ENCODE measurements at places on chromosomes 16 and 17.

- no peak for DNase-seq
Measured at GRCh38 chr17:39950871-39951348, 11.9 kb upstream of the GSDMA start.

DNA sequence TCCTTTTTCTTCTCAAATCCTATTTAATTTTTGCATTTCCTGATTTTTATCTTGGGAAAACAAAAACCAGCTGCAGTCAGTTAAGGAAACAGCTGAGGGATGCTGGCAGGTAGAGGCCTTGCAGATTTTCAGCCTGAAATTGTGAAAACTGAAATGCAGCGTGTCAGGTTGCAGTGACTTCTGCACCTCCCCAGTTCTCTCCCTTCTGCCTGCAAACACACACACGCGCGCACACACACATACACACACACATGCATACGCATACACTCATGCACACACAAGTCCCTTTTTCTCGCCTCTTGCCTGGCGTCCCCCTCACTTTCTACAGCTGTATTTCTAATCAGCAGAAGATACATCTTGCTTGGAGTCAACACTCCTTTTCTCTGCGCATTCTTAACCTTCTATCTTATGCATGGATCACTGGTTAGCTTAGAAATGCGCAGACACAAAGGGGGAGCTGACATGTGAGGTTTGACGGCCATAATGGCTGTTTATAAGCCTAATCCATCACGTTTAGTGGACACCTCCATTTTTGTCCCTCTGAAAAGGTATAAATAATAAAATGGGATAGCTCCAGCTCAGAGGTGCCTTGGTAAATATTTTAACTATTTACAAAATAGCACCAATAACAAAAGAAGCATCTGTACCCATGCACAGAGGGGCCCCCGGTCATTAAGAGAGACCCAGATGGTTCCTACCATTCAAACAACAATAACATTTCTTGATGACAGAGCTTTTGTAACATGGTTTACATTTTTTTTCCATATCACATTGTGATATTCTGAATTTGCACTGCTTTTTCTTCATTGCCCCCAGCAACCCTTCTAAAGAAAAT is 392.1 kb upstream of the SALL1 start:
- no peak for DNase-seq

DNA sequence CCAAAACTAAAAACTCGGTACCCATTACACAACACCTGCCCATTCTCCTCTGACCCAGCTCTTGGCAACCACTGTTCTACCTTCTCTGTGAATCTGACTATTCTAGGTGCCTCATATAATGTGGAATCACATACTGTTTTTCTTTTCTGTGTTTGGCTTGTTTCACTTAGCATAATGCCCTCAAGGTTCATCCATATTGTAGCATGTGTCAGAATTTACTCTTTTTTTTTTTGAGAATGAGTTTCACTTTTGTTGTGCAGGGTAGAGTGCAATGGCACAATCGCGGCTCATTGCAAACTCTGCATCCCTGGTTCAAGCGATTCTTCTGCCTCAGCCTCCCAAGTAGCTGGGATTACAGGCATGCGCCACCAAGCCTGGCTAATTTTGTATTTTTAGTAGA is 59.5 kb upstream of the RBL2 start:
- no peak for DNase-seq

GRCh38 chr17:14873996-14874395 is 391.1 kb downstream of the PMP22 start:
- peak; percentile 42 for DNase-seq

DNA sequence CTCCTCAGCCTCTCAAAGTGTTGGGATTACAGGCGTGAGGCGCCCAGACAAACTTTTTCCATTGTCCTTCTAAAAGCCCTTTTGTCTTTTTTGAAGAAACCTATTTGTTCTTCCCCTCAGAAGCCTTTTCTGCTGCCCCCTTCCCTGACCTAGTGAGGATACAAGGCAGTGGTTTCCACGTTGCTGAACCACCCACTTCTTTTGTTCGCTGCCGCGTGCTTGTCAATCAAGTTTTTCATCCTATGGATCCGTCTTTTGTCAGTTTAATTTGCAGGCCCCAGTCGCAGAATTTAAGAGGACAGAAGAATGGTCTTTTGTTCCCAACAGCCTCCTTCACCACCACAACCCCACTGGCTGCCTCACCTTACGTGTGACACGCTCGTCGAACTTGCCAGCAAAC is 20.2 kb upstream of the GNG13 start:
- no peak for DNase-seq

- no peak for DNase-seq
Measured at GRCh38 chr17:73323409-73324159, 11.8 kb upstream of the CDC42EP4 start.

DNA sequence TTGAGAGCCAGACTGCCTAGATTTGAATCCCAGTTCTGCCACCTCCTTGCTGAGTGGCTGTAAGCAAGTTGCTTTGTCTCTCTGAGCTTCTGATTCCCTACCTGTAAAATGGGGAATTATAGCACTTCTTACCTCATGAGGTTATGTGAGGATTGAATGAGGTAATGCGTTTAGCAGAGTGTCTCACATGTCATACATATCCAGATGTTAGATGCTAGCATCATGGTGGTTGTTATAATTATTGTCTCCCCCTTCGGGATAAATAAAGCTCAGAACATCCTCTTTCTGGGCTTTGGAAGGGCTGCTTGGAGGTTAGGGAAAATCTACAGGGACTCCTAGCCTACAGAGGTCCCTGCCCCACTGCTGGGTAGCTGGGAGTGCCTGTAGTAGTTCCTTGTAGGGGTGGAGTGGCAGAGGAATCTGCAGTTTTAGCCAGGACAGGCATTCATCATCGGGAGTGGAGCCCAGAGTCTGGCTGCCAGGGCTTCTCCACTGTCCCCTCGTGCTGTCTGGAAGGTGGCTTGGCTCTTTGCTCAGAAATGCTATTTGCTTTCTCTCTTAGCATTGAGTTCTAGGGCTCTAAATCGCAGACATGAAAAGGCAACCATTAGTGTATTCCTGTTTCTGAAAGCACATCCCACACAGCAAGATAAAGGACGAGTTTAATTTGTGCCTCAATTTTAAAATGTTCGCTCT is 137.9 kb upstream of the CACNG3 start:
- no peak for DNase-seq

DNA sequence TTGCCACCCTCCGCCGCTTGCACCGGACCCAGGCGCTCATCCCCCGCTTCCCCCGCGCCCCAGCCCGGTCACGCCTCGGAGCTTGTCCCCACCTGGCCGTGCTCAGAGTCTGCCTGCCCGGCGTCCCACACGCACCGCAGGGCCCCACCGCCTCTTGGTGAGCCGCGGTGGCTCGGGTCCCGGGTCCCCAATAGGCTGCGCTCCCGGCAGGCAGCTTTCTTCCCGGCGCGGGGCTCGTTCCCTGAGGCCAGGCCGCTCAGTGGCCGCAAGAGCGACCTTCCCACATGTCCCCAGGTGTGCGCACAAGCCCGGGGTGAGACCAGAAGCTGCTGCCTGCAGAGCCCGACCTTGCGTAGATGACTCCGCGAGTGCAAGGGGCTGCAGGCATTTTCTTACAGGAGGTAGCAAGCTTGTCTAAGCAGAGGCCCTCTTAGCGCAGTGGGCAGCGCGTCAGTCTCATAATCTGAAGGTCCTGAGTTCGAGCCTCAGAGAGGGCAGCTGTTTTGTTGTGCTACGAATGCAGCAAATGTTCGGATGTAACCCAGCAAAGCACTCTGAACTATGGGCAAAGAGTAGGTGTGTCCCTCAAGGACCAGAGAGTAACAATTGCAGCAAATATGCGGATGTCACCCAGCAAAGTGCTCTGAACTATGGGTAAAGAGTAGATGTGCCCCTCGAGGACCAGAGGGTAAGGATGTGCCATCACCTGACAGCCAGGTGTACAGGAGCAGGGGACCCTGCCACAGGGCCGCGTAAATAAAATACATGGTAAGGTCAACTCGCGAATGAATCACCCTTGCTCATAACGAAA is 15.6 kb downstream of the TLE7 start:
- DNase-seq: no peak

DNA sequence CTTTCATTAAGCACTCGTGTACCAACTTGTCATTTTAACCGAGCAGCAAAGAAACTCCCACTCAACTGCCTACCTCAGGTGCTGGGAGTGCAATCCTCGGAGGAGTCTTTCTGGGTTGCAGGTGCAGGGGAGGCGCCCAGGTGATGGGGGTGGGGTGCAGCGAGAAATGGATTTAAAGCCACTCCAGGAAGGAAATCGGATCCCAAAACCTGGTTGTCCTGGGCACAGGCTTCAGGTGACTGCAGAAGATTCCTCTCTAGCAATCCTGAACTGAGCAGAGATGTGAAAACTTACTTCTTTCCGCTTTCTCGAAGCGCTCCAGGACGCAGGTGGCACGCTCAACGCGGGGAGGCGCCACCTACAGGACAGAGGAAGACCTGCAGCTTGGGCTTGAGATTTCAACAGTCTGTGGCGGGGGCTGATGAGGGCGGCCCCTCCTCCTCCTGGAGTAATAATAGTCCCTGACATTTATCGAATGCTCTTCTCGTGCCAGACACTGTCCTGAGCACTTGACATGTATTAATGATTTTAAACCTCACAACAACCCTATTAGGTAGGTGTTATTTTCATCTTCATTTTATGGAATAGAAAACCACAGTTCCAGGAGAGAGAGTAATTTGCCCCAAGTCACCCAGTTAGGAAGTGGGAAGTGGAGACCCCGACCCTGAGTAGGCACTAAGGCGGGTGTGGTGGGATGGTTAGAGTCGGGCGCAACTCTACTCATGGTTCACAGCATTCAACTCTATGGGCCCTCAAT is 27.2 kb upstream of the SKAP1 start:
- no peak for DNase-seq

DNA sequence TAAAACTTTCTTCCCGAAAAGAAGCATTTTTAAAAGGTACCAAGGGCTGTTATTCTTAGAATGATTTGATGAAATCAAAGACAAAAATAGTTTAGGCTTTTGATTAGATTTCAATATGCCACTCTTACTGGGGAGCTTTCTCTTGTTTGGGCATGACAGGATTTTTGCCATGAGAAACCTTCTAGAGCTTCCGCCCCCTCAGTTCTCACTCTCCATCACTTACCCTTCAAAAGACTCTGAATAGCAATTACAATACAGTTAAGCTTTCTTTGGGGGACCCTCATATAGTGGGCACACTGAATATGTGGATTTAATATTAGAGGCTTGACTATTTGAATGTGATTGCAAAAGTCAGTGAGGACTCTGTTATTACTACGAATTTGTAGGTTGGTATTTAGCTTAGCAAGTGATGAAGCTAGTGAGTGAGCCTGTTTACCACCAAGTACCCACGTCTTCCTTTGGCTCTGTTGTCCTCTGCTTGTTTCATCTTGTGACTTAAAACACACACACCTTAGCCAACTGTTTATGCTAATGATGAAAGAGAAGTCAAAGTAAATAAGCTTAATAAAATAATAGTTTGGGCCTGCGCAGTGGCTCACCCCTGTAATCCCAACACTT is 158.7 kb upstream of the TBX2 start:
- DNase-seq: no peak

DNA sequence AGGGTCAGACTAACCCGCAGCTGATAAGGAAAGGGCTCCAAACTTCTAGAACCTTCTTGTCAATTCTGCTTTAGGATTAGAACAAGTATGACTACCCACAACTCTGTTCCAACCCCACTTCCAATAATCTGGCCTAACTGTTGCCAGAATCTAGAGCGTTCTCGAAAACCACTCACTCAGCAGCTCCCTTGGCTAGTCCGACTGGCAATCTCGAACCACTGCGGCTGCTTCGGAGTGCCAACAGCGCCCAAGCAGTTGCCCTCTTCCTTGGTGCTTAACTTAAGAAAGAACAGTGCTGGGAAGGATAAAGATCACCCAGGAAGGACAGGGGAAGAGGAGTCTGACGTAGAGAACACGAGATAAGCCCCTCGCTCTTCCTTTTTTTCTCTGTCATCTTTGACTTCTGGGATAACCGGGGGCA is 818 bp downstream of the DNAJC7 start:
- DNase-seq: no peak

DNA sequence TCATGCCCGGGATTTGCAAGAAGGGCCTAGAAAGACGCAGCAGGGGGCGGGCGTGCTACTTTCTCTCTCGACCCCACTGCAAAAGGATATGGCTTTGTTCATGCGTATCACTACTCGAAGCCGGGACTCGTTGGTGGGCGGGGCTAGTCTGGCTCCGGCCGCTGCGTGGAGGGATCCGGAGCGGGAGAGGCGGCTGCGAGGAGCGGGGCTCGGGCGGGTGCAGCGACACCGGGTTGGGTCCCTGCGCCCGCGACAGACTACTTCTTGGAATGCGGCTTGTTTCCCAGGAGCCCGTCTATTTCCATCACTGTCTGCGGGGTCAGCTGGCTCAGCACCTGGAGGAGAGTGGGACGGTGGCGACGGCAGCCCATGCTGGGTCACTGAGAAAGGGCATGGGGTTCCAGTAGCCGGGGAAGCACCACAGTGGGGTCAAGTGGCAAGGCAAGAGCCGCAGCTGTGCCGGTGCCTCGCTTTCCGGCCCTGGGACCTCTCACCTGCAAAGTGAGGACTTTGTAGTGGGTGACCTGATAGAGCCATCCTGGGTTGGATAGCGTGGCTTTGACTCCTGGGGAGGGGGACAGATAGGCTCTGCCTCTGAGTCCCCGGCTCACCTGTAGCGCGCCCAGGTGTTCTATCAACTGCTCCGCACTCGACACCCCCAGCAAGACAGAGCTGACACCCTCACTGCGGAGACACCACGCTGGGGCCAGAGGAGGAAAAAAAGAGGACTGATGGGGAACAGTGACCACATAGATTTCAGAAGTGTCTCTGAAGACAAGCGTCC is 6.6 kb downstream of the KCNAB3 start:
- no peak for DNase-seq

DNA sequence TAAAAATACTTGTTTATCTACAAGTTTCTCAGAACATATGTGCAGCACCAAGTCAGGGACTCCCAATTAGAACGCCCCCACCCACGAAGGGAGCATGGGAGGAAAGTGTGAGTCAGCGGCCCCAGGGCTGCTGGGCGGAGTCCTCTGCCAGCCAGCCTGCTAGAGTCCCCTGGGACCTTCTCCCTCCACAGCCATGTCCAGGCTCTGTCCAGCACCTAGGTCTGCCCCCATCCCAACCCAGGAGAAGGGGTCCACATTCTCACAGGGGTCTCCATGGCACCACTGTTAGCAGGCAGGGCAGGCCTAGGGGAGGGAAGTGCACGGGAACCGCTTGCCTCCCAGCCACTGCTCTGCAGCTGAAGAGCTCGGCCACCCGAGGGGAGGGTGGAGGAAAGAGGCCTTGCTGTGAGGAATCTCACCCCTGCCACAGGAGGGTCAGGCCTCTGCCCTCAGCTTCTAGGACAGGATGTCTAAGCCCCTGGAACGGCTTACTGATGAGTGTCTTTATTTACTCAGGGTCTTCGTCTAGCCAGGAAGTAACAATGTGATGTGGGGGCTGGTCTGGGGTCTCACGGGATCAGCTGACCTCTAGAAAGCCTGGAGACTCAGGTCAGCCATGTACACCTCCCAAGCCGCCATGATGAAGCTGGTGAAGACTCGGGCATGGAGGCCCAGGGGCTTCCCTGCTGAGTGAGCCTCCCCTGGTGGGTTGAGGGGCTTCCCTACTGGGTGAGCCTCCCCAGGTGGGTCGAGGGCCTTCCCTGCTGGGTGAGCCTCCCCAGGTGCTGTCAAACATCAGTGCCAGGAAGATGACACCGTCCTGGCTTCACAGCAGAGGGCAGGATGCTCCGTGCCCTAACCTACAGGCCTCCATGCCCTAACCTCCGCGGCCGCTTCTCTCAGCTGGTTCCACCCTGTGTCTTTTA is 190.3 kb downstream of the RBFOX3 start:
- no peak for DNase-seq
